Choroid plexus epithelial cell (primary cell): ENCODE measurements at places on chromosomes 12 and 14.

GRCh38 chr14:99213527-99213971 lies 58.4 kb downstream of the BCL11B start:
- no peak for DNase-seq

DNA sequence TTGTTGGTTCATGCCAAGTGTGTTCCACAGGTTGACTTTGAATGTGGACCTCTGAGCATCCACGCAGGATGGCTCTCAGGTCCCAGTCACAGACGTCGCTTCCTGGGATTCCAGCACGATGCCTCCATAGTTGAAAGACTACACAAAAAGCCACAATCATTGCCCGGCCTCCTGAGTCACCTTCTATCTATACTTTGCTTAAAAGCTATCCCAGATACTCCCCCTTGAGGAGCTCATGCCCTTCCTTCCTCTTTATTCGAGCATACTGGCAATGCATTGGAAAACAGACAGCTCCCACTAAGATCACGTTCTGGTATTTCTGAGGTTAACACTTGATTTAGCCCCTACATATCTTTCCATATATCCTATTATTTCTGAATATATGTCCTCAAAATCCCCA lies 40.1 kb downstream of the ZNF664 start:
- no peak for DNase-seq

DNA sequence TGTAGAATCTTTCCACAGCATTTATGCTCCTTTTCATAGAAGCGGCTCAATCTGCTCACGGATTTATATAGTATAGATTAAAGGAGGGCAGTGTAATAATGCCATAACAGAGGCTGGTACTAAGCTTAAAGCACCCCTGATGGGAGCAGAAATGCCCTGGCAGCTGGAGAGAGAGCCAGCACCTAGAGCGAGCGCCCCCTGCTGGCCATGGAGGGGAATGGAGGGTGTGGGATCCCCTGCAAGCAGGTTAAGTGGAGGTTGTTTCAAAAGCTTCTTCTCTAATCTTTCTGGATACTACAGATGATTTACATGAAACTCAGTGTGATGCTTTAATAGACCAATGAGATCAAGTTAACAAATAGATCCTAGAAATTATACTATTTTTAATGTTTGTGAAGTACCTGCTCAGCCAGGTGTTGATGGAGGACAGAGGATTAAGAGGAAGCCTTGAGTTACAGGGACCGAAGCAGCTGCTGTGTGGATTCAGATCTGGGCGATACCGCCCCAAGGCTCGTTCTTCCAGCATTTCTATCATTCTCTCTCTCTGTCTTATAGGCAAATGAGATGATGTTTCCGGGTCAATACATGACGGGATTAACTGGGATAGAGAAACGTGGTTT lies 1519.3 kb upstream of the TMEM132C start:
- no peak for DNase-seq

GRCh38 chr12:82688035-82688501 lies 1.4 kb downstream of the TMTC2 start:
- peak; percentile 36 for DNase-seq

GRCh38 chr12:76863005-76863670 lies 15.7 kb downstream of the CSRP2 start:
- DNase-seq, result peak; percentile 48

- no peak for DNase-seq
Observed at GRCh38 chr14:103072595-103073366, 11.2 kb upstream of the LBHD2 start.

- DNase-seq, result peak; percentile 0
Observed at GRCh38 chr12:103269946-103270345, 225.8 kb downstream of the C12orf42 start.

DNA sequence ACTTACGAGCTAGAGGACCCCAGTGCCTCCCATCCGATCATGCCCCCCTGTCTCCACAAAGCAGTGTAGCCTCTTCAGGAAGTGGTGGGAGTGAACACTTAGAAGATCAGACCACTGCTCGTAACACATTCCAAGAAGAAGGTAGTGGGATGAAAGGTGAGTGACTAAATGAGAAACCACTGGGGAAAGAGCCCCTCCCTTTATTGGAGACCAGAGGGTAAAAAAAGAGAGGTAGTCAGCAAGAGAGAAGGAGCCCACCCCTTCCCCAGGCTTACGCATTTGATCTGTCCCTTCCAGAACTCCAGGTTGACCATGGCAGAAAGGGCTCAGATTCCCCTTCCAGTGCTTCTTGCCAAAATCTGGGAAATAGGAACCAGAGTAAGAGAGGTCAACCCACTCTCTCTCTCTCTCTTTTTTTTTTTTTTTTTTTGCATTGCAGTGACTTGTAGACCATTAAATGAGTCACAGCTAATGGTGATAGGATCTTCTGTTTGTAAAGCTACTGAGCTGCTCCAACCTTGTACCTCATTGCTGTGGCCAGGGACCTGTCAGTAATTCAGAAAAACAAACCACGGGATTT lies 165.4 kb downstream of the GCH1 start:
- DNase-seq, result peak; percentile 74

DNA sequence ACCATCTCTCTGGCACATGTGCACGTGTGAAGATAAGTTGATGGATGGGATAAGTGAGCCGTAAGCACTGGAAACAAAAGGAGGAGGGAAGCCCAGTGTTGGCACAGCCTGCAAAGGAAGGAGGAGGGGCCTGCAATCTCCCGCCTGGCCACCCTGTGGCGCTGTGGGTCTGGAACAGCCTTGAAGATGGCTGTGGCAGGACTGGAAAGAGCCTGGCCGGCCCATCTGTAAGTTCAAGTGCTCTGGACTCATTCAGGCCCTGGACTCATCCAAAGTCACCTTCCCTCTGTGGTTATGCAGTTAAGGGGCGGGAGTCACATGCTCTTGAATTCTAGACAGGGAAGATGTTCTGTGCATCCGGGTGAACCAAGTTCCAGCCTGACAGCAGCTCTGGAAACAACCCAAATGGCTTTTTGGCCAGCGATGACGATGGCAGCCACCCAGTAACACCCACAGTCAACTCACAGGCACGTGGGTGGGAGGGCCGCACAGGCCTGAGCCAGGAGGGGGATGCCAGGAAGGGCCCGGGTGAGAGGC lies 50.4 kb downstream of the CHGA start:
- peak; percentile 33 for DNase-seq

- no peak for DNase-seq
Observed at GRCh38 chr14:104113631-104114420, 24.6 kb upstream of the KIF26A start.

DNA sequence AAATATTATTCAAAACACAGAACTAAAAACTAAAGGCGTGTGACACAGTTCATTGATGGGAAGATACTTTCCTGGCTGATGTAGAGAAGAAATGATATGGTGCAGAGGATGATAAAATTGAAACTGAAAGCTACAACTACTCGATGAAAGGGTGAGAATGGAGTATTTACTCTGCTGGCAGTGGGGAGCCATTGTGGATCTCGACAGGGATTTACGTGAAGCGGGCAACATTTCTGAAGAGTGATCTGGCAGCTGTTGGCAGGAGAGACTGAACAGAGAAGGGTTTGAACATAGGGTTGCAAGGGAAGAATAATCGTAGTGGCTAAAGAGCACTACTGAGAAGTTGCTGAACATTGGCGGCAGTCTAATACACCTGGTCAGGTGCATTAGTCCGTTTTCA lies 464.9 kb downstream of the PDZRN4 start:
- DNase-seq, result no peak

- DNase-seq, result no peak
Observed at GRCh38 chr12:19409376-19409775, 29.9 kb upstream of the AEBP2 start.

DNA sequence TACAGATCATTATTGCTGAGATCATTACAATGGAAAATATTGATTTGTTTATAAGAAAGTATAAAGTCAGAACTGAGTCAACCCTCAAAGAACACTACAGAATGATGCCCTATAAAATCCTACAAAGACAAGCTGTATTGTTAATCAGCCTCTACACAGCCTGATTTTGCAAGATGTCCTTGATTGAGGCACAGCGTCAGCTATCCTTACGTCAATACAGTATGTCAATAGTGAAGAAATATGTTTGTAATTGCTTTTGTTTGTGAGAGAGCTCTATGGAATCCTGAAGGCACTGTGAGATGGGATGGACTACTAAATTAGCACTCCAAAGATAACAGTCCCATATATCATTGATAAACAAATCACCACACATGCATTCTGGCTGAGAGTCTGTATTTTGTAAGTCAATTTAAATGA lies 70.7 kb downstream of the RASSF9 start:
- no peak for DNase-seq

- DNase-seq, result no peak
Observed at GRCh38 chr12:12207746-12208145, 59.1 kb downstream of the LRP6 start.

DNA sequence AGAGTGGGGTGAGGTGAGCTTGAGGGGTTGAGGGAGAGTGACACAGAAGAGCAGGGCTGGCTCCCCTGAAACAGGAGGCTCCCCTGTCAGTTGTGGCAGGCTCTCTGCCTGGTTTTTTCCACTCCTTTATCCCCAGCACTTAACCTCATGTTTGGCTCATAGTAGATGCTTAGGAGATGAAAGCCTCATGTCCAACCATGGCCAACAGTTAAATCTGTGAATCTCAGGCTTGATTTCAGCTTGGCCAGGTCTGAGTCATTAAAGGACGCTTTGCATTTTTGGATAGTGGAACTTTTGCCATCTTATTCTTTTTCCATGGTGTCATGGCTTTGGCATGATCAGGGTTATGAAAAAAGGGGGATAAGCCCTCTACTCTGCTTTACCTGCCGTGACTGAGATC lies 117.2 kb downstream of the CACNA1C start:
- DNase-seq, result no peak

GRCh38 chr14:89324501-89325298 lies 92.3 kb downstream of the FOXN3 start:
- no peak for DNase-seq
